Temporal lobe (tissue), 4 donors: ENCODE measurements at places on chromosomes 12 and 14. TPM values are rescaled to one million over a fixed set of nuclear protein-coding genes. Genes with fewer than 3 reads are reported as not detected.

The GLIPR1L1 gene
- not detected for total RNA-seq

The HVCN1 gene
- 5.9 TPM for total RNA-seq

The MTERF2 gene
- 22.1 TPM for total RNA-seq

The CACNA1C gene
- 24.1 TPM for total RNA-seq

The MGP gene
- 12.0 TPM for total RNA-seq

The KERA gene
- 1.2 TPM for total RNA-seq

The BAZ1A gene
- 16.2 TPM for total RNA-seq

The BORCS5 gene
- total RNA-seq, result 17.9 TPM

The GLT8D2 gene
- 9.6 TPM for total RNA-seq

The RFX4 gene
- 6.4 TPM for total RNA-seq

The TMEM119 gene
- 0.74 TPM for total RNA-seq

The DPPA3 gene
- not detected for total RNA-seq

The OR4Q3 gene
- not detected for total RNA-seq

The NTS gene
- 0.49 TPM for total RNA-seq

The PMCH gene
- not detected for total RNA-seq

The SLC6A13 gene
- total RNA-seq, result 14.0 TPM

The RERG gene
- 2.2 TPM for total RNA-seq

The OASL gene
- under 0.01 TPM for total RNA-seq

The IRAK3 gene
- 5.4 TPM for total RNA-seq

The DDX54 gene
- total RNA-seq, result 12.5 TPM

The IL26 gene
- not detected for total RNA-seq

The NOPCHAP1 gene
- total RNA-seq, result 14.3 TPM

The MGST1 gene
- total RNA-seq, result 0.98 TPM

The TAS2R14 gene
- 9.8 TPM for total RNA-seq

The ARHGAP9 gene
- 0.25 TPM for total RNA-seq

The SOCS4 gene
- 24.8 TPM for total RNA-seq

The MAGOHB gene
- 16.5 TPM for total RNA-seq

The ZNF385A gene
- 2.0 TPM for total RNA-seq

The RAD51AP1 gene
- total RNA-seq, result 3.2 TPM

The THAP2 gene
- total RNA-seq, result 27.0 TPM
